ENCODE measurements at places on chromosomes 5 and 9.

- no peak for DNase-seq
Observed at GRCh38 chr9:90393365-90394152, 249.1 kb downstream of the DIRAS2 start.

DNA sequence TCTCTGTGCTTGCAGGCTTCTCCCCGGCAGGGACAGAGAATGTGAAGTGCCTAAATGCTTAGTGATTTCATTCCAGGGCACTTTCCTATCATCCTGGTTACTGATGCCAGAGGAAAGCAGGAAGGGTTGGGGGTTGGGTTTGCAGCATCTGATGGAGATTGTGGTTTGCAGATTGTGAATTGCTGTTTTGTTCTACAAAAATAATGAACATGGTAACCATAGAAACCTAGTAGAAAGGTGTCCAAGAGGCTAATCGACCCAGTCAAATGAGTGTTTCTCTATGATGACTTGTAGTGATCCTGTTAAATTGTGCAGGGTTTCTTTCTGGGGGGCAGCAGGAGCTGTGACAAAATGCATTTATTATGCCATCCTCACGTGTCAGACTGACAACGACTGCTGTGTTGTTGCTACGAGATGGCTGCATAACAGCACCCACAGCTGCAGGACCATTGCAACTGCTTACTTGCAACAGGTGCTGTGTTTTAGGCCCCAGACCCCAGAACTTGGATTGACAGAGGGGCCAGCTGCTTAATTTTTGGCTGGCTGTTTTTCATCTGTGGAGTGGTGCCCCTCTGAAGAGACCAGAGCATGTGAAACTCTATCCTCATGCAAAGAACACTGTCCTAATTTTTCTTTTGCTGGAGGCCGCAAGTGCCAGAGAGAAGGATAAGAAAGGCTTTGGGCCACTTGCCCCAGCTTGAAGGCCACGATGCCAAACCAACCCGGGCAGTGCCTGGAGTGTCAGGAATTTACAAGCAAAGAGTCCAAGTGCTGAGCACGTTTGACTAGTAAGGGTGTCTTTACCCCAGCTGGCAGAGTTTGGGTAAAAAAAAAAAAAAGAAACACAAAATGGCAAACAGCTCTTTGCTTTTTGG lies 397.8 kb downstream of the GADD45G start:
- DNase-seq, result no peak

GRCh38 chr5:113232221-113232620 lies 202.6 kb downstream of the TSSK1B start:
- no peak for DNase-seq

- DNase-seq, result no peak
Observed at GRCh38 chr9:90961375-90961774, 159.8 kb downstream of the SYK start.

- DNase-seq, result no peak
Observed at GRCh38 chr5:151345187-151345807, 2.1 kb downstream of the SLC36A2 start.

DNA sequence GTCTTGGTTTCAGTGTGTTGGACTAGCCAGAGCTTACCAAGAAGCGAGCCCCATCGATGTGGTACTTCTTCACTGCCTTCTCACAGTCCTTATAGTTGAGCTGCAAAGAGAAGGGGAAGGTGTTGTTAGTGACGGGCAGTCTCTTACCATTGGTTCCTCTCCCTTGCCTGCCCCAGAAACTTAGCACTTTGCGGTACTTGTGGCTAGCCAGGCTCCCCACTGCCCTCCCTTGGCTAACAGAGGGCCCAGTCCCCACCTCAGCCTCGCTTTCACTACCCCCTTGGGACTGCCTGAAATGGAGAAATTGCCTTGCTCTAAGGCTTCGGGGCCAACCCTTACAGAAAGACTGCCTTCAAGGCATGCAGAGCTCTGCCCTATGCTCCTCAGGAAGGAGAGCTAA lies 4.3 kb downstream of the LCP2 start:
- no peak for DNase-seq

- DNase-seq, result no peak
Observed at GRCh38 chr5:88488130-88488529, 219.5 kb upstream of the TMEM161B start.

DNA sequence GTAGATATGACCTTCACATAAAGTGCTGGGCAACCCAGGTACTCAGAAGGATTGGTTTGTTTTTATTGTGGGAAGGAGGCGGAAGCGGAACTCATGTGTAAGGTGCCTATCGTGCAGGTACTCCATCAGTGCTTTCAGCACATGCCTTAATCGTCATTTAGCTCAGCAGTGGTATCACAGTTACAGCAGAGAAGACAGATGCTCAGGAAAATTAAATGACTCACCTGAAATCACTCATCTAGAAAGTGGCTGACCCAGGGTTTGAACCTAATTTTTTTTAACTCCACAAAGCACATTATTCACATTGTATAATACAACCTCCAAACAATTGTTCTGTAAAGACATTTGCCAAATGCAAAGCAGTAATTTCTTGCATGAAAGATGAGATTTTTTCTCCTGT lies 2.2 kb downstream of the C5orf46 start:
- DNase-seq, result no peak

GRCh38 chr9:26129217-26129616 lies 451.0 kb upstream of the TUSC1 start:
- DNase-seq, result no peak

- DNase-seq, result no peak
Observed at GRCh38 chr9:69671879-69672595, at the start of gene APBA1. TSS of gene APBA1 (minus strand) at chr9:69672371.

GRCh38 chr9:109846776-109847175 lies 66.8 kb downstream of the PALM2AKAP2 start:
- DNase-seq, result no peak

GRCh38 chr9:28056466-28056865 lies 483.2 kb upstream of the C9orf72 start:
- DNase-seq, result no peak

DNA sequence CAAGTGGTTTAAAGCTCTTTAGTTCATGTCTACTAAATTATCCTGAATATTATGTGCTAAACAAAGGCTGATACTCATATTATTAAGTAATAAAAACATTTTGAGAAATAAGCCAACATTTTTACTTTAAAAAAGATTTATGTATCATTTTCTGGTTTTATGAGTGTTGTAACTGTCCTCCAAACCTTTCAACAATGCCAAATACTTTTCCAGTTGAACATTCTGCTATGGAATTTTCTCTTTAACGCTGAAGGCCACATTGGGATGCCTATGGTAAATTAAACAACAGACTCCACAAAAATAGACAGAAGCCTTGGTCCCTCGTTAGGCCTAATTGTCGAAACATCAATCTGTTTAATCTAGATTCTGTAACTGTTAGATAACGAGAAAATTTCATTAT lies 131.3 kb downstream of the GLIS3 start:
- DNase-seq, result no peak

GRCh38 chr9:86481466-86481865 lies 127.3 kb upstream of the TUT7 start:
- no peak for DNase-seq

DNA sequence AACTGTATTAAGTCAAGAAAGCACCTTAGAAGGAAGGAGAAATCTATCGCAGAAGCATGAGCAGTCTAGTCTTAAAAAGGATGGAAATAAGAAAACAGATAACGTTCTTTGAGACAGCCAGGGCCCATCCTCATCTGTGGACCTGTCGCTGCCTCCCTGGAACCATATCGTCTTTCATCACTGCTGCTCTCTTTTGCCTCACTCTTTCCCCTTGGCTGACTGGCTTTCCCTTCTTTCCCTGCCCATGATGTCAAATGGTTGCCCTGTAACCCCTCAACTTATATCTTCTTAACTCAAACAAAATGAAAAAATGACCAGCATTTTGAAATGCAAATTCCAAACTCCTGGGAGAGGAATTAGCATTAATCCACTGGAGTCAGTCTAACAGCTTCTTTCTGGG lies 299.8 kb downstream of the GABRB2 start:
- DNase-seq, result no peak

DNA sequence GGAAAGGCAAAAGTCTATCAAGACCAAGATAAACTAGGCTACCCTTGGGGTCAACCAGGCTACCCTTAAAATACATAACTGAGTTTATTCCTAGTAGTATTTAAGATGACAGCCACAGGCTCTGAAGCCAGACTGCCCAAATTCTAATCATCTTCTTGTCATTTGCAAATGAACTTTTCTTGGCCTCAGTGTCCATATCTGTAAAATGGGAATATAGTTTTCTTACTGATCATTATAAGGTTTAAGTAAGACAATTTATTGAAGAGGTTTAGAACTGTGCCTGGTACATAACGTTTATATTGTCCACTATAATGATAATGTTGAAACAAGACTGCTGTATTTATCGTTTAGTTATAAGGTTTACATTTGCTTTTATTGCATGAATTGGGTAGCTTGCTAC lies 112.5 kb downstream of the SLC12A2 start:
- DNase-seq, result no peak

- DNase-seq, result no peak
Observed at GRCh38 chr5:113242481-113243348, 192.1 kb downstream of the TSSK1B start.

- no peak for DNase-seq
Observed at GRCh38 chr9:104772714-104773510, 9.0 kb downstream of the NIPSNAP3B start.

GRCh38 chr9:73753171-73753570 lies 601.5 kb downstream of the ANXA1 start:
- DNase-seq, result no peak

GRCh38 chr5:109496112-109496511 lies 86.3 kb upstream of the PJA2 start:
- DNase-seq, result no peak

DNA sequence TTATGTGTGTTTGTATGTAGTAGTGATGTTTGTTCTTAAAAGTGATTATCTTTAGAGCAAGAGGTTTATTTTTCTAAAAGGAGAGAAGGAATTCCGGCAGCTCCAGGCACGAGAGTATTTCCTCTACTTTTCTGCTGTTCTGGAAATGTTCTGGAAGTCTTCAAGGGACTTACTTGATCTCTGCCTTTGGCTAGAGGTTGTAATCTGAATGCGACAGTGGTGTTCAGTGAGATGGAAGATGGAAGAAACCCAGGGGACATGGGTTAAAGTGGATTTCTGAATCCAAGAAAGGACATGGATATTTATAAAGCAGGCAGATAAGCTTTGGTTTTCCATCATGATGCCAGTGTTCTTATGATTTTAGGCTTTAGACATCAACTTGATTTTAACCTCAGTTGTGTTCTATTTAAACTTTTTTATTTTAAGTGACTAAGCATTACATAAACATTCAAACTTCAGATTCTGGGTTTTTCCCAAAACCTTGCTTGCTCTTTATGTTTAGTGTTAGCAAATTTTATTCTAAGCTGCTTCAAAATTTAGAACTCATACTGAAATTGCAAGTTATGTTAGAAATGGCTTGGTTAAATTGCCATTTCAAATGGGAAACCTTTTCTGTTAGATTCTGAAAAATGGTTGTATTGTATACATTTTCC lies 3.6 kb downstream of the GPR21 start:
- DNase-seq, result no peak

GRCh38 chr5:140141241-140141640 lies 15.5 kb downstream of the IGIP start:
- DNase-seq, result no peak

DNA sequence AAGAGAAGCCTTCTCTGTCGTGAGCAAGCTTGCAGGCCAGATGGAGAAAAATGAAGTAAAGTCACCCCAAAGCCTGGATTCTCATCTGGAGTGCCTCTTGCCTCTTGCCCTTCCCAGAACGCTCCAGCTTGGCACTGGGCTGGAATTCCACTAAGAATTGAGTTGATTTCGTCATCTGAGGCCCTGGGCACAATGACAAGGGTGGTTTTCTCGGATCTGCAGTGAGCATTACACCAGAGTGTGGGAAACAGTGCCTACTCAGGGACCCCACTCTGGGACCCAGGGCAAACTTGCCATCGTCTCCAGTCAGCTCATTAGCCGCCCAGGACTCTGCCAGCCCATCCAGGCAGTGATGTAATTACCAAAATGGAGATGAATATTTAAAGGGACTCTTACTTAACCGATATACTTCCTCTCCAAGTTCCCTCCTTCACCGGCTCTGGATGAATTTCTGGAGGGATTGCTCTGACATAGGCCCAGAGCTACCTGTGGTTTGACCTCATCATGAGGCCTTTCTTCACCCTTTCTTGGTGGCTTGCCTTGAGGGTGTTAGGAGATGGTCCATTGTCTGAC lies 44.7 kb upstream of the LCP2 start:
- DNase-seq, result no peak

DNA sequence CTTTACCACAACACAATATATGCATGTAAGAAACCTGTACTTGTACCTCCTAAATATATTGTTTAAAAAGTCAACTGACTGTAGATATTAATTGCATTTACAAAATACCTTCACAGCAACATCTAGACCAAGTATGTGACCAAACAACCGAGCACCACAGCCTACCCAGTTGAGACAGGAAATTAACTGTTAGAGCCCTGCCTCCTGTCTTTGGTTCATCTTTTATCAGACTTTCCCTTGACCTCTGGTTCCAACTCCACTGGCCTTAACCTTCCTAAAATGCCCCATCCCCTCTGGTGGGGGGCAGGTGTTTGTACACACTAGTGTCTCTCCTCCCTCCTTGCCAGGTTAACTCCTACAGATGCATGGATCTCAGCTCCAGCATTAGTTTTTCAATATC lies 155.0 kb upstream of the PANK3 start:
- DNase-seq, result no peak

DNA sequence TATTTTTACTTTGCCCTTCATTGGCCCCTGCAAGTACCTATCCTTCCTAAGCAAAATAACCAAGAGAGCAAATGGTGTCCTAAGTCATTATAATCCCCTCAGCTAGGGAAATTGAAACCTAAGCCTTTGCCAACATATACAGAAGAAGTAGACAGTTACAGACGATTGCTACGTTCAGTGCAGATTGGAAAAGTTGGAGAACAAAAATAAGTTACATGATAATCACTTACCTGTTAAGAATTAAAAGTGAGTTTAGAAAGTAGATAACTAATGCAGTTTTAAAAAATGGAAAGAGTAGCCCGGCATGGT lies 244.8 kb downstream of the MPDZ start:
- no peak for DNase-seq

GRCh38 chr5:82387001-82387818 lies 109.1 kb upstream of the RPS23 start:
- no peak for DNase-seq

DNA sequence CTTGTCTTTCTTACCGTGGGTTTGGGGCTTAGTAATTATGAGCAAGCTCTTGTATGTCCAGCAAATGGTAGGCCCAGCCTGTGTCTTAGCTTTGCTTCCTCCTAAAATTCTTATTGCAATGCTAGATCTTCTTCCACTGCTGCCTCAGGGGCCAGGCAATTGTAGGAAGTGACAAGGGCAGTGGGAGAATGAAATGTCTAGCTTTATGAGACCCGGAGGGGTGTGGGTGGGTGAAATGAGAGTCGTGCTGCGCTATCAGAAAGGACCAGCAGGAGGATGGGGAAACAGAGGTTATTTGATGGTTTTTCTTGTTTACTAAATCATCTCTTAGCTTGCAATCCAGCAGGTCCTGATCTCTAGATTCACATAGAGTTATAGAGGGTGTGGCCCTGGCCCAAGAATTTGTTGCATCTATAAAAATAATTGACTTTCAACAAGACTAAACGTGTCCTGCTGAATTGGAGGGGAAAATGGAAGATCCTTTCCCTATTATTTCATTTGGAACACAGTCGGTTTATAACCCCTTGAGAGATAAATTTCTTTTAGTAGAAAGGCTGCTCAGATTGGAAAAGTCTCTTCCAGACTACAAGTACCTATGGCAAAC lies 43.7 kb downstream of the ZNF366 start:
- no peak for DNase-seq

- DNase-seq, result no peak
Observed at GRCh38 chr5:41176952-41177351, 36.4 kb downstream of the C6 start.

- DNase-seq, result no peak
Observed at GRCh38 chr5:6747103-6747502, 33.9 kb downstream of the TENT4A start.

- no peak for DNase-seq
Observed at GRCh38 chr9:101197026-101197425, 168.5 kb downstream of the PLPPR1 start.
